ENCODE measurements at places on chromosomes 7 and 10.

- DNase-seq: no peak
Measured at GRCh38 chr7:92758796-92759431, 77.5 kb downstream of the CDK6 start.

DNA sequence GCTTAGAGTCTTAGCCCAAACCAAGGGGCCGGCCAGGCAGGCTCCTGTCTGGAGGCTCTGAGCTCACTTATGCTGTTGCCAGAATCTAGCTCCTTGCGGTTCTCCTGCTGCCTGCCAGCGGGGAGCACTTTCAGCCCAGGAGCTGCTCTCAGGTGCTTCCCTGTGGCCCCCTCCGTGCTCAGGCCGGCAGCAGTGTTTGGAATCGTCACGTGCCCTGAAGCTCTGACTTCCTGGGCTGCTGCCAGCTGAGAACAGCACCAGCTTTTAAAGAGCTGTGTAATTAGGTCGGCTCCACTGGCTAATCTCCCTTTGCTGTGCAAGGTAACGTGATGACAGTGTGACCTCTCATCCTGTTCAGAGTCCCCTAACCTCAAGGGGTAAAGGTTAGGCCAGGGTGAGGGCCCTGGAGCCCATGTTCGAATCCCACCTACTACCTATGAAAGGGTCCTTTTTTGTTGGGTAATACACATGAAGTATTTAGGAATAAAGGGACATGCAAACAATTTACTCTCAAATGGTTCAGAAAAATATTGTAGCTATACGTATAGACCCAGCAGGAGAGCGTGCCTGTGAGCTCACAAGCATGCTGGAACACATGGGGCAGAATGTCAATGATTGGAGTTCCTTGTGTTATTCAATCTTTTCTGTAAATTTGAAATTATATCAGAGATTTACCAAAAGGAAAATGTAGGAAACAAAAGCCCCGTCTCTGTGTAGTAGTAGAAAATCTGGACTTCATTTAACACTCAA lies 16.6 kb downstream of the ZNF862 start:
- DNase-seq: peak; percentile 40

DNA sequence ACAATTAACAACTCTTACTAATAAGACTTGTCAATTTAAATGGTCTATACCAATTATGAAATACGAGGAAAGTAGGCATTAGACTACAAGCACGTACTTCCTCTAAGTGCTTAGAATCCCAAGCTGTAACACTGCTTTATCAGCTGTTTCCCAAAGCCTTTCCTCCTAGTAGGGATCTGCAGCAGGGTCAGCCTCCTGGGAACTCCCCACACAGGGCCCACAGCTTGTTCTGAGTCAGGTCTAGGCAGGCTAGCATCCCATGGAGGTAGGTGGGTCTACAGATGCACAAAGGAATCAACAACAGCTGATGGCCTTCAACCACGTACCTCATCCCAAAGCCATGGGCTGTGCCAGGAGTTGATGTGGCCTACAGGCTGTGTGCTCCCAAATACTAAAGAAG lies 14.7 kb downstream of the MMS19 start:
- DNase-seq: no peak

- no peak for DNase-seq
Measured at GRCh38 chr10:114017873-114018272, 25.8 kb upstream of the ADRB1 start.

GRCh38 chr10:74593470-74593869 lies 232.9 kb upstream of the KAT6B start:
- DNase-seq: no peak

- DNase-seq: no peak
Measured at GRCh38 chr7:20365486-20365885, 34.8 kb downstream of the ITGB8 start.

DNA sequence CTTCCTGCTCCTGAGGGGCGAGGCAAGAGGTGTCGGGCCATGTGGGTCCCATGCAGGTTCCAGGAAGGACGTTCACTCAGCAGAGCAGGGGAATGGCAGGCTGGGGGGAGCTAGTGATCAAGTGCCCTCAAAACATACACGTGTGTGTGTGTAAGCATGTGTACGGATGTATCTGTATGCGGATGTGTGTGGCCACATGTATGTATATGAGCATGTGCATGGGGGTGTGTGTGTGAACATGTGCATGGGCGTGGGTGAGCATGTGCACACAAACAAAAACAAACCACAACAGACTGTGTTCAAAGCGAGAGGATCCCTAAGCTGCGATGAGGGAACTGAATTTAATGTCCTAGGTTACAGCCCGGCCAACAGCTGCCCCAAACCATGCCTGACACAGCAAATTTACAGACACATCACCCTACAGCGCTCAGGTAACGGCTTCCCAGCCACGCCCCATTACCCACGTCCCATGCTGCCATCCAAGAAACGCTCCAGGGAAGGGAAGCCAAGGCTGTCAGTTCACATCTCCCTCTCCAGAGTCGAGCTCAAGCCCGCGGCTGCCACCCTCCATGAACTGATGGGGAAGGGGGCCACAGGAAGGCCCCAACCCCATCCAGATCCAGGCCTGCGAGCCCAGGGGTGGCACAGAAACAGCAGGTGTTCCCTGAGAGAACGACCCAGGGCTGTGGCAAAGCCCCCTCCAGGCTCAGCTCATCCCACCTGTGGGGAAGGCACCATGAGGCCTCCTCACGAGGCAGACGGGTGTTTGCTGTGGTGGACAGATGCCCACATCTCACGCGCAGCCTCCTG lies 56.6 kb downstream of the PTPRN2 start:
- DNase-seq: no peak

DNA sequence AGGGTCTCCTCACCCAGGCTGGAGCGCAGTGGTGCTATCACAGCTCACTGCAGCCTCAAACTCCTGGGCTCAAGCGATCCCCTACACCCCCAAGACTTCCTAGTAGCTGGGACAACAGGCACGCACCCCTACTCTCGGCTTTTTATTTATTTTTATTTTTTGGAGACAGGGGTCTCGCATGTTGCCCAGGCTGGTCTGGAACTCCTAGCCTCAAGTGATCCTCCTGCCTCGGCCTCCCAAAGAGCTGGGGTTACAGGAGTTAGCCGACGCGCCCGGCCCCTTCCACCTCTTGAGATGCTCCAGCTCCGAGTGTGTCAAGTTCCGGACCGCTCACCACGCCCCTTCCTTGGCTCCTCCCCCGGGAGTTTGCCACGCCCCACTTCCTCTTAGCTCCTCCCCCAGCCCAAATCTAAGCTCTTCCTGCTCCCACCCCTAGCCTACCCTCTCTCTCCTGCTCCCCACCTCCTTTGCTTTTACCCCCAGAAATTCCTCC lies 6.3 kb downstream of the NAT16 start:
- DNase-seq: peak; percentile 55

- no peak for DNase-seq
Measured at GRCh38 chr7:66078067-66078466, 2.4 kb downstream of the ASL start.

- DNase-seq: peak; percentile 54
Measured at GRCh38 chr7:50607524-50608125, 42.4 kb upstream of the DDC start.

GRCh38 chr7:92964141-92964540 lies 127.8 kb upstream of the CDK6 start:
- no peak for DNase-seq

- DNase-seq: no peak
Measured at GRCh38 chr7:103396471-103396870, 49.0 kb downstream of the PSMC2 start.

DNA sequence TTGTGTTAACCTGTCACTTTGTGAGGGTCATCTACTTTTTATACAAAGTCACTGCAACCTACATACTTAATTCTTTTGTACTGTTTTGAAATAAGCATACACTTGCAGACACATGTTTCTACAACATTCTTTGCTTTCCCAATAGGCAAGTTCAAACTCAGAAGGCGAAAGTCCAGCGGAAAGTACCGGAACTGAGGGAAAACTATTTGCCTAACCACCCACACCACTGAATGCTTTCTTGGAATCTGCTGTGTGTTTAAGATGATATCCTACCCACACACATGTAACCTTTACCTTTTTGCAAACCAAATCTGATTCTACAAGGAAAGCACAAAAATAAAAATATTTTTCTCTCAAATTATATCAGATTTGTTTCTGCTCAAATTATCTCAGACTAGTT lies 139.4 kb upstream of the AGR3 start:
- DNase-seq: no peak

- no peak for DNase-seq
Measured at GRCh38 chr7:128858380-128859231, 4.0 kb upstream of the ATP6V1F start.

DNA sequence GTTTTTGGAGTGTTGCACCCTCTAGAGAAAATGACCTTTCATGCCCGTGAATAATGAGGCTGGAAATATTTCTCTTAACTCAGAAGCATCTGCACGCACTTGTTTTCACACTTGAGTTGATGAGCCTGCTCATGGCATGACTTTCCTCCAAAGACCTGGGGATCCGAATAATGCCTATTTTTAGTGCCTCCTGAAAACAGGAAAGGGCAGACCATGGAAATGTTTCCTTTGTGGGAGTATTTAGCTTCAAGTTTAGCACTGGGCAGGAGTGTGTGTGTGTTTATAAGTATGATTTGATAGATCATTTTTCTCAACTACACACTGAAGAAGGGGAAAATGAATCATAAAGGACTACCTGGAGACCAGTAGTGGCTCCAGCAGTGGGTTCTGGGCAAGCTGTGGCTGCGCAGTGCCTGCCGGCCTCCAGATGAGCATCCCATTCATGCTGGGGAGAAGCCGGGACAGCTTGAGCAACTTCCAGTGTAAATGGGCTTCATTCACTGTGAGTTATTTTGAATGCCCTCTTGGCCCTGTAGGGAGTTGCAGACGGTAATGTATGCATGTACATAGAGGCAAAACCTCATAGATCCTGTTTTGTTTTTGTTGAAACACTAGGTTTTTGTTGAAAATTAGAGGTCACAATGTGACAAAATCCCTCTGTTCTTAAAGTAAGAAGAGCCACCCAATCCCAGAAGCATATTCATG lies 117.8 kb upstream of the INSYN2A start:
- DNase-seq: no peak

- DNase-seq: no peak
Measured at GRCh38 chr7:31729195-31729804, 42.3 kb downstream of the PPP1R17 start.

DNA sequence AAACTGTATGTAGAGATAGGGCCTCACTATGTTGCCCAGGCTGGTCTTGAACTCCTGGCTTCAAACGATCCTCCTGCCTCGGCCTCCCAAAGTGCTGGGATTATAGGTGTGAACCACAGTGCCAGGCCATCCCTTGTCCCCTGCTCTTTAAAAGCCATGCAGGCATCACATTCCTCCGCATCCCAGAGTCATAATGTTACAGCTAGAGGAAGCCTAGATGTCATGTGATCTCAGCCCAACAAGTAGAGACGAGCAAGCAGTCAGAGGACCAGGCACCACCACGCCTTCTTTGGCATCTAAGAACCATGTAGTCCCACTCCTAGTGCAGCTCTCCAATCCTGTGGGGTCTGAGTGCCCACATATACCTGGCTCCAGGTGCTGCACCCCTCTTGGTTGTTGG lies 13.1 kb downstream of the PODXL start:
- no peak for DNase-seq

- no peak for DNase-seq
Measured at GRCh38 chr7:111112439-111112838, 21.5 kb downstream of the LRRN3 start.

DNA sequence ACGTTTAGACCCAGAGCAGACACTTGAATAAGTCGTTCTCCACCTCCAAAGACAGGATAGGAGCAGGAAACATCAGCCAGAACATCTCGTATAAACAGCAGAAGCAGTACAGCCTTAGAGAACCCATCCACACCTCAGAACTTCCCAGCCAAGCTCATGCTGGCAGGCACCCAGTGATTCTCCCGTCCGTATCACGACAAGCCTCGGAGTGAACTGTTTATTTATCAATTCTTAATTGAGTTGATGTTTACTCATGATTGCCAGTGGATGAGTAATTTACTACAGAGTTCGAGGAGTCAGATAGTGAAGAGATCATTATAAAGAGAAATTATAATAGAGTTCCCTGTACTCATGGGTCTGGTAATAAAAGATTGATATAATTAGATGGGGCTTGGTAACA lies 811.5 kb downstream of the LRMDA start:
- DNase-seq: no peak

- DNase-seq: no peak
Measured at GRCh38 chr7:87592300-87592699, 8.4 kb downstream of the ABCB1 start.

GRCh38 chr10:18238870-18239485 lies 98.8 kb downstream of the CACNB2 start:
- DNase-seq: no peak

GRCh38 chr10:101901340-101901739 lies 57.7 kb upstream of the KCNIP2 start:
- no peak for DNase-seq

DNA sequence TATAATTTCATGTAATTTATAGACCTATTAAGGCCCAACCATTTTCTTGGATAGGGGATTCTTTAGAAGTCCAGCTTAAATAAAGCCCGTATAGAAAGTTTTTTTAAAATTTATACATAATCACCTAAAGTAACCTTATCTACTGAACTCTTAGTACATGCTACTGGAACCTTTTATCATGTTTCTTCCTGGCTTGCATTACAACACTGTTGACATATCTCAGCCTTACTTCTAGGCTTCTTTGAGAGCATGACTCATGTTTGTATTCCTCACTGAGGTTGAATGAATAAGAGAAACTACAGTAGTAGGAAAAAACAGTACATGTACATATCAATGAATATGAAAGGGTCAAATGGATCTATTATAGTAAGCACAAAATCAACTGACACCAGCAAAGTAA lies 8.2 kb upstream of the MAGI2 start:
- DNase-seq: peak; percentile 78

DNA sequence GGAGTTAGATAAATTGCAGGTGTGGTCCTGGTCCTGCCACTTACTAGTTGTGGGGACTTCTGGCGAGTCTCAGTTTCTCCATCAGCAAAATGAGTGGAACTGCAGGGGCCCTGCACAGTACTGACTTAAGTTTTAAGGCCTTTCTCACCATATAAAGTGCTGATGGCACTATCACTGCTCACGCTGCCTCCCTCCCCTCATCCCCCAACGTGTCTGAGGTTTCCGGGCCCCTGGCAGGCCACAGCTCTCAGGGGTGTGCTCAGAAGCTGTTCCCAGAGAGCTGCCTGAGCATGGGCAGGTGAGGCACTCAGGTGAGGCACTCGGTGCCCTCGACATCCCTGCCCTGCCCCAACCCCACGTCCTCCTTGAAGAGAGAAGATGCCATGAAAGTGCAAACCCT lies 74.2 kb downstream of the VOPP1 start:
- no peak for DNase-seq

DNA sequence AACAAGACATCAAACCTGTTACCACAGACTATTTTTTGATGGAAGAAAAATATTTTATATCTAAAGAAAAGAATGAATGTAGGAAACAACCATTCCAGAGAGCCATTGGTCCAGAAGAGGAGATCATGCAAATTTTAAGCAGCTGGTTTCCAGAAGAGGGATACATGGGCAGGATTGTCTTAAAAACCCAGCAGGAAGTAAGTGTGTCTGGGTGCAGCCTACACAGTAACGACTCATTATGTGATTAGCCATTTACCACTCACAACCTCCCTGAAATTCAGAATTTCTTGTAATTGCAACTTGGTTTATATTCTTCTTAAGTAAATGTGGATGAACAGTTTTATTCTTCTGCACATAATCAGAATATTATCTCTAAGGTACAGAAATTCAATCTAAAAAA lies 46.2 kb downstream of the NOC3L start:
- DNase-seq: no peak

GRCh38 chr7:79096361-79096805 lies 357.1 kb downstream of the MAGI2 start:
- peak; percentile 38 for DNase-seq
